ENCODE measurements at places on chromosomes 7 and 10.

DNA sequence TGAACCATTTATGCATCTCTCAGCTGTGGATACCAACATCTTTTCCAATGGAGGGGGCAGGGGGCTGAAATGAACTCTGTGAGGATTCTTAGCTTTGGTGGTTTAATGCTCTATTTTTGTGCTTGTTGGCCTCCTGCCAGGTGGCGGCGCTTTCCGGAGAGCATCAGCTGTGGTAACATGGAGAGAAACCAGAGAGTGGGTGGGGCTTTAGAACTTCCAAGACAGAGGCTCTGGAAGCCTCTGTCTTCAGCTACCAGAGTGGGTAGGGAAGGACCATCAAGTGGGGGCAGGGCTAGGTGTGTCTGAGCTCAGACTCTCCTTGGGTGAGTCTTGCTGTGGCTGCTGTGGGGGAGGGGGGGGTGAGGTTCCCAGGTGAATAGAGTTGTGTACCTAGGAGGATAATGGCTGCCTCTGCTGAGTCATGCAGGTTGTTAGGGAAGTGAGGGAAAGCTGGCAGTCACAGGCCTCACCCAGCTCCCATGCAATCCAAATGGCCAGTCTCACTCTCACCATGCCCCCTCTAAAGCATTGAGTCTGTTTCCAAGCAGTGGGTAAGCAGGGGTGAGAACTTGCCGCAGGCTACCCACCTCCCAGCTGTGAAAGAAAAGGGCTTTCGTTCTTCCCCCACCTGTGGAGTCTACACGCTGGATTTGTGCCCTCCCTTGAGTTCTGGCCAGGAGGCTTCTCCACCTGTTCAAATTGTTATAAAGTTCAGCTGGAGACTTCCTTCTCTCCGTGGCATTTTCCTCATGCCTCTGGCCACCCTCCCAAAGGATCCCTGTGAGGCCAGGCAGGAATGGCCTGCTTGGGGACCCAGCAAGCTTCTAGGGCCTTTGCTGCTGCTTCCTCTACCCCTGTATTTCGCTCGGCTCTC lies 527.0 kb downstream of the NEBL start:
- no peak for DNase-seq

DNA sequence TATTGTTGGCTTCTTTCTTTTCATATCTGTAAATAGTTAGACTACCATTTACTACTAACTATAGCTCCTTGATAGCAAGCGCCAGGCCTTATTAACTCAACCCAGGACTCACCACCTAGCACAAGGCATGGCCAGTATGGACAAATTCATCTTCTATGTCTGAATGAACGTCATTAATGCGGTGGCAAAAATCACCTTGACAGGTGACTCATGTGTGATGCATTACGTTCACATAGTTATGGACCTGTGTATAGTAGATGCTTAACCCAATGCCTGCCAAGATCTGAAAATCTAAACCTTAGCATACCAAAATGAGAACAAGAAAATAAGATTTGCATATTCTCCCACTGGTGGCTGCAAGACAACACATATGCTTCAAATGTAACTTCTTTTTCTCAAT lies 300.8 kb downstream of the PARD3 start:
- DNase-seq: no peak

DNA sequence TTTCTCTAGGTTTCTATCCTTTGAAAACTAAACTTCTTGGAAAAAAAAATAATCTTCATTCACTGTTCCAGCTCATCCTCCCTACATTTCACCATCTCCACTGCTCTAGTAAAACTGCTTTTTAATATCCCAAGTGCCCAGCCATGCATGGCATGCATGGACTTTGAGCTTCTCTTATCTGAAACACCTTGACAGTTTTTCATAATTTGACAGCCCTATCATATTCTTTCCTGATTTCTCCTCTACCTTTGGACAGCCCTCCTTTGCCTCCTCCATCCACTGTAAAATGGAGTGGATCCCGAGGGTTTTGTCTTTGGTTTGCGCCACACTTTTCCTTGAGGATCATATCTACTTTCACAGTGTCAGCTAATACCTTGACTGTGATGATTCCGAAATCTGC lies 212.8 kb downstream of the ANK3 start:
- no peak for DNase-seq

DNA sequence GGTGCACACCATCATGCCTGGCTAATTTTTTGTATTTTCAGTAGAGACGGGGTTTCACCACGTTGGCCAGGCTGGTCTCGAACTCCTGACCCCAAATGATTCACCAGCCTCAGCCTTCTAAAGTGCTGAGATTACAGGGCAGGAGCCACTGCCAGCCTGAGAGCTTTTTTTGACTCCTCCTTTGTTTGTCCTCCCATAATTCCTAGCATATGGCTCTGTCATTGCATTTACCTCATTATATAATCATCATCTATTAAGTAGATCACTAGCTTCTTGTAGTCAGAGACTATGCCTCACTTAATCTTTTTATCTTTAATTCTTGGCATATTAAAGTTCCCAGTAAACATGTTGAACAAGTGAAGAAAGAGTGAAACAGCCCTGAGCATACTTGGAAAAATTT lies 82.1 kb downstream of the CPEB3 start:
- DNase-seq: no peak

GRCh38 chr7:5633161-5634106 lies 148.0 kb downstream of the RNF216 start:
- DNase-seq: no peak

DNA sequence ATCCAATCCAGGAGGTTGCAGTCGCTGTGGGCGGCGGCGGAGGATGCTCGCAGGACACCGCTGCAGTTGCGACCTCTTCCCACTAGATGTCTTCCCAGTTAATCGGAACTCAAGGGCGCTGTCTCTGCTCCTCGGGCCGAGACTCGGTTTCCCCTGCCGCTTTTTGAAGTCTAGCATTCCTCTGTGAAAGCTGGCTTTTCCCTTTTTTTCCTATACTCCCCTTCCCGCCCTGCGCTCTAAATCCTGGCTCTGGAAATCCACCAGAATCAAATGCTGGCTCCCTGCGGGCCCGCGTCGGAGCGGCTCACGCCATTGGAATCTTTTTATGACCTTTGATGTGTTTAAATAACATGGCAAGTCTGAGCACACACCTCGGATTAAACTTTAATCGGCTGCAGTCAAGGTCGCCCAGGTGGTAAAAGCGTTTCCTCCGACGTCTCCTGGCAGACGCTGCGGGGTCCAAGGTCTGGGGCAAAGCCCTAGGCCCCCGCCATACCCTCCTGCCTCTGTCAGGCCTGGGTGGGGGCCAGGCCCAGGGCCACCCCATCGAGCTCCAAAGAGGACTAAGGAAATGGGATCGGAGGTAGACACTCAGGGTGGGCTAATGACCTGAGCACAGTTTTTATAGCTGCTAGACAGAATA lies 10.7 kb upstream of the HOXA13 start:
- DNase-seq: peak; percentile 75

DNA sequence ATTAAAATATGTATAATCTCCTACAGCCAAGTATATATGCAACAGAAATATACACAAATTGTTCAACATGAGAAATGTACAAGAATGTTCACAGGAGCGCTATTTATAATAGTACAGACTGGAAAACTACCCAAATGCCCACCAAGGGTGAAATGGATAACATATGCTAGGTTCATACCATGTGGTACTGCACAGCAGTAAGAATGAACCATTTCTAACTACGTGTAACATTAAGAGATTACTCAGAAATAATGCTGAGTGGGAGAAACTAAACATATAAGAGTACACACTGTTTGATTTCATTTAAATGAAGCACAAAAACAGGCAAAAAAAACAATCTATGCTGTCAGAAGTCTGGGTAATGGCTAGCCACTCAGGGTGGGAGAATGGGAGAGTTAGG lies 45.8 kb downstream of the RNLS start:
- no peak for DNase-seq
